ENCODE measurements at places on chromosomes 3 and 15. TPM values are rescaled to one million over a fixed set of nuclear protein-coding genes. Genes with fewer than 3 reads are reported as not detected.

- DNase-seq: no peak
Measured at GRCh38 chr15:91182101-91182500, 82.0 kb downstream of the SV2B start.

GRCh38 chr3:59186725-59187124 is 136.9 kb upstream of the CFAP20DC start:
- no peak for DNase-seq

Gene LYZL4
- total RNA-seq: not detected

Gene SLC51A
- total RNA-seq: 0.51 TPM

Gene MASP1
- 59.7 TPM for total RNA-seq

All from cardiac septum (tissue), 1 donor.